Activated naive CD4-positive, alpha-beta T cell treated with anti-CD3 and anti-CD28 coated beads, Interleukin-2, amount 10 ng/mL, durations not matched to agents 7 days and 5 days (primary cell): ENCODE measurements at places on chromosomes 5 and 9.

- no peak for DNase-seq
Measured at GRCh38 chr9:137044037-137044436, 1.9 kb downstream of the NPDC1 start.

- DNase-seq = no peak
Measured at GRCh38 chr9:124040186-124040931, 28.8 kb downstream of the LHX2 start.

GRCh38 chr9:111928359-111928720 lies 31.7 kb downstream of the UGCG start:
- no peak for DNase-seq

GRCh38 chr5:174589011-174589410 lies 135.4 kb upstream of the MSX2 start:
- DNase-seq = no peak

DNA sequence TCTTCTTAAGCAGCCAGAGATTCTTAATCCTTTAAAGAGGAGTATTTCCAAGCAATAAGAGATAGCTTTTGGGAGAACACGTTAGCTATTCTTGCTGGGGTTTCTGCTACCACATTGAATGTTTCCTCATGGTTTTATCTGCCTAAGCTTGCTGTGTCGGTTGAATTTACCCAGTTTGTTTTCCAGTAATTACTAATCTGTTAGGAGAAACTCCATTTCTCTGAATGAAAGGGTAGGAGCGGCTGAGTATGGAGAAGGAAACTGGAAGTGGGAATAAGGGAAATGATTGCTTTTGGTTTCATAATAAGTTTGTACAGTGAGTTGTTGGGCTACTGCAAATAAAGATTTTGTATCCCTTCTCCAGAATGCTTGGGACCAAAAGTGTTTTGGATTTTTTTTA lies 1.2 kb downstream of the JAK2 start:
- no peak for DNase-seq

- no peak for DNase-seq
Measured at GRCh38 chr9:109064963-109065702, 51.8 kb upstream of the CTNNAL1 start.

GRCh38 chr5:38543886-38544285 lies 12.6 kb downstream of the LIFR start:
- DNase-seq = no peak

DNA sequence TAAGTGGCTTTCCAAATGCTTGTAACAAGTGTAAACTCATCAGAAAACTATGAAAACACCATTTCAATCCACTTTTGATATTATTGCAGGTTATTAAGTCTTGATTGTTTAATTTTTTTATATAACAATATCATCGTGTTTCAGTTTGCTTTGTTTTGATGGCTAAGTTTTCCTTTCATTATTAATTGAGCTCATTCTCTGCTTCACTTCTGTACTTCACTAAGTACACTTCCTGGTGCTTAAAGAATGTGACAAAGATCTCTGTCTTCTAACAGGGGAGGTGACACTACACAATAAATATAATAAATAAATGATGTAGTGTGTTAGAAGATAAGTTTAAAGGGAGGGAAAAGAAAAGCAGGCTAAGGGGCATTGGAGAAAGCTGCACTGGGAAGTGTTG lies 13.0 kb upstream of the RAD23B start:
- no peak for DNase-seq

- DNase-seq = no peak
Measured at GRCh38 chr5:88256872-88257271, 11.8 kb downstream of the TMEM161B start.
